ENCODE measurements at places on chromosomes 3 and 15.

DNA sequence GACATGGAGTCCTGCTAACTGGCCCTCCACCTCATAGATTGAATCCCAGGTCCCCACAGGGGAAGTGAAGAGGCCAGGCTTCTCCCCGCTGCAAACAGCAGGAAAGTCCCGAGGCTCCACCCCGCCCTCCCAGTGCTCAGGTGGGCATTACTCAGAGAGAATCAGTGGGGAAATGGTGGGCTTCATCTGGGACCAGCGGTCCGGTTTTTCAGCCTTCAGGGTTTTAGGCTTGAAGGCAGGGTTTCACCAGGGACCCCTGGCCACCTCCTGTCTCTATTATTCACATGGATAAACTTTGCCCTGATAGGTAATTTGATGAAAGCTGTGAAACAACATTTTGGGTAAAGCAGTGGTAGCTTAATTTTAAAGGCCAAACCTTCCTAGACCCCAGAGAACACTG, 31.3 kb downstream of the MKRN3 start:
- no peak for DNase-seq

DNA sequence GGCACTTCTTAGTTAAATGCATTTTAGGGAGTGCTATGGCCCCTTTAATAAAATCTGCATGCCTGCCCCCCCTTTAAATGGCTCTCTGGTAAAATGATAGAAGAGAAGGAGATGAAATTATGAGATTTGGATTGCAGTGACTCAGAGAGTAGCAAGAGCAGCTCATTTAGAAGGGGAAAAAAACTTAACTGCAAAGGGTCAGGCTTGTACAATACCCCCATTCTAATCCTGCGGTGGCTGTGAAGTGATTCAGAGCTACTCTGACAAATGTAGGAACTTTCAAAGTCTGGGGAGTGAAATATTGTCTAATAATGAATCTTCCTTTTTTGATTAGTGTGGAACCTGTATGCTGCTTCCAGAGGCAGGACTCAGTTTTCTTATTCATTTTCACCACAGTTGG, 44.1 kb upstream of the TBC1D23 start:
- DNase-seq: no peak

DNA sequence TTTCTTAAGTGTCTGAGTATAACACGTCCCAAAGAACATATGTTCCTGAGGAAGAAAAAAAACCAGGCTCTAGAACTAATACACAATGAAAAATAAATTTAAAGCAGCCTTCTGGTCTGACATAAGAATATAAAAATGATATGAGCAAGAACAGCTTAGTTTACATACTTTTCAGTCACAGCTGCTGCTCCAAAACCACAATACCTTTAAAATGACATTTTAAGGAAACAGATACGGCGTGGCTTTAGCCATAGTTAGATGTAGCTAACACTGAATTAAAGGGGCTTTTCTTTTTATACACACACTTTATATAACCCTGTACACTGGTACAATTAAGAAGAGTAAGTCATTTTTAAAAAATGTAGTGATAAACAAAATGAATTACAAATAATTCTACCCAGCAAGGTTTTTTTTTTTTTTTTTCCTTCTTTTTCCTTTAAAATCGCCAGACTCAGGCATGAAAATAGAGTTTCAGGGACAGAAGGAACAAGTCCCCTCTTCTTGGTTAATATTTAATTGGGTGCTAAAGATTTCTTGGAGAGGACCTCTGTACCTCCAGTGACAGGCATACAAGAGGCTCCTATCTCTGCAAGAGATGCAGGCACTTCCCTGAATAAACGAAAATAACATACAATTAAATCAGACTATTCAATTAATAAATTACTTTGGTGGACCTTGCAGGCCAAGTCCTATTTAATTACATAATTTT, 265.6 kb downstream of the FOXP1 start:
- no peak for DNase-seq

DNA sequence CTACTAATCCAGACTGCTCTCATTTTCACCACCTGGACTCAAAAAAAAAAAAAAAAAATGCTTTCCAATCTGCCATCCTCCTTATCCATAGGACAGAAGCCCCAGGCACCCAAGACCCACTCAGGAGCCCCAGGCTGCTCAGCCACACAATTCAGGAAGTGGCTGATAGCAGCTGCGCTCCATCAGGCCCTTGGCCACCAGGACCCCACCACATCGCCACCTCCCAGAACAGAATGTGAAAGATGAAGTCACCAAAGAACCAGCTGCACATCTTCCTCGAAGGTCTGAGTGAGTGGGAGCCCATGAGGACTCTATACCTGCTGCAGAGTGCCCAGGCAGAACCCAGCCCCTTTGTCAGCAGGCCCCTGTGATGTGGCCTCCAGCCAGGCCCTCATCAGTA, 19.5 kb downstream of the POC1A start:
- DNase-seq: no peak

- DNase-seq: no peak
Measured at GRCh38 chr3:179286331-179286730, 35.4 kb upstream of the KCNMB3 start.

GRCh38 chr3:128052595-128053351, 536 bp downstream of the SEC61A1 start:
- peak; percentile 40 for DNase-seq

- no peak for DNase-seq
Measured at GRCh38 chr3:114260152-114260551, 22.8 kb upstream of the ZNF80 start.

- peak; percentile 64 for DNase-seq
Measured at GRCh38 chr3:62201438-62202035, 171.8 kb downstream of the FEZF2 start.

GRCh38 chr15:58228718-58229117, 90.5 kb downstream of the AQP9 start:
- no peak for DNase-seq

All from D341Med (cell line).